ENCODE measurements at places on chromosomes 12 and 14. TPM values are rescaled to one million over a fixed set of nuclear protein-coding genes. Genes with fewer than 3 reads are reported as not detected.

Gene ITGA5
- 21.5 TPM for total RNA-seq

DNA sequence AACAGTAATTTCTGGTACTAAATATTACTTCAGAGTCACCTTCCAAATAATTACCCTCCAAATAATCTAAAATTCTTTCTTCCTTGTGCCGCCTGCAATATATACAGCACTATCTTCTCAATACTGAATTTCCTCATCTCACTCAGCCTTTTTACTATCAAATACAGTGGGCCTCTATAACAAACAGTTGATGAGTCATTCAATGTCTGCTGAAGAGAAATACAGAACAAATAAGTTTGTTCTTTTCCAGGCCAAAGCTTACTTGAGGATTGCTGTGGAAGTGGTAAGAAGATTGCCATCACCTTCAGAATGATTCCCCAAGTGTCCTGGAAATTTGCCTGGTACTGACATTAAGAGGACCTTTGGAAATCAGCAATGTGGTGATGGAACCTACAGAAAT is 218.2 kb upstream of the ARHGAP5 start:
- peaks cover 8% of the 10 kb centered on the region for H3K36me3 ChIP-seq
- no peak overlapping the region for H3K4me3 ChIP-seq
- no peaks in the 10 kb centered on the region for H3K27me3 ChIP-seq
- no peak for DNase-seq
- H3K27ac ChIP-seq, result no peak overlapping the region

- no peaks in the 10 kb centered on the region for H3K36me3 ChIP-seq
- DNase-seq, result no peak
- H3K4me3 ChIP-seq, result no peak overlapping the region
- no peaks in the 10 kb centered on the region for H3K4me1 ChIP-seq
These were observed 317.7 kb upstream of the LRFN5 start for GRCh38 chr14:41289025-41289424.

DNA sequence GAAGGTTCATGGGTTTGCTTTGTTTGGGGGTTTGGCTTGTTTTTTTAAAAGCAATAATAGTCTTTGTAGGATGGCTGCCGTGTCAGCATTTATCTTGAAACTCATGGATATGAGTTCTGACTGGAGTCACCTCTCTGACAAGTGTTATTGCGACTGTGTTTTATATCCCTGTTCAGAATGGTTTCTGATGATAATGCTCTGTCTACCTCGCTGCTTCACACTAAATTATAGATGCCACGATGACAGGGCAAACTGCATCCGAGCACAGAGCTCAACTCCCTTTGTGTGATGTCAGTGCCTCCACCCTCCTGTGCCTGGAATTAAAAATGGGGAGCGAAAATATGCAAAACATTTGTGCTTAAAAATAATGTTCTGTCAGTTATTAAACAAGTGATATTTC is 250.8 kb downstream of the EGLN3 start:
- H3K4me1 ChIP-seq, result no peaks in the 10 kb centered on the region
- H3K36me3 ChIP-seq, result no peaks in the 10 kb centered on the region
- H3K4me3 ChIP-seq, result no peak overlapping the region
- no peaks in the 10 kb centered on the region for H3K27me3 ChIP-seq

GRCh38 chr12:110174373-110174996 is 50.3 kb downstream of the IFT81 start:
- H3K27ac ChIP-seq, result no peak overlapping the region
- no peak for DNase-seq
- H3K36me3 ChIP-seq, result no peaks in the 10 kb centered on the region
- H3K27me3 ChIP-seq, result no peaks in the 10 kb centered on the region

Gene IPO4
- 54.2 TPM for total RNA-seq

DNA sequence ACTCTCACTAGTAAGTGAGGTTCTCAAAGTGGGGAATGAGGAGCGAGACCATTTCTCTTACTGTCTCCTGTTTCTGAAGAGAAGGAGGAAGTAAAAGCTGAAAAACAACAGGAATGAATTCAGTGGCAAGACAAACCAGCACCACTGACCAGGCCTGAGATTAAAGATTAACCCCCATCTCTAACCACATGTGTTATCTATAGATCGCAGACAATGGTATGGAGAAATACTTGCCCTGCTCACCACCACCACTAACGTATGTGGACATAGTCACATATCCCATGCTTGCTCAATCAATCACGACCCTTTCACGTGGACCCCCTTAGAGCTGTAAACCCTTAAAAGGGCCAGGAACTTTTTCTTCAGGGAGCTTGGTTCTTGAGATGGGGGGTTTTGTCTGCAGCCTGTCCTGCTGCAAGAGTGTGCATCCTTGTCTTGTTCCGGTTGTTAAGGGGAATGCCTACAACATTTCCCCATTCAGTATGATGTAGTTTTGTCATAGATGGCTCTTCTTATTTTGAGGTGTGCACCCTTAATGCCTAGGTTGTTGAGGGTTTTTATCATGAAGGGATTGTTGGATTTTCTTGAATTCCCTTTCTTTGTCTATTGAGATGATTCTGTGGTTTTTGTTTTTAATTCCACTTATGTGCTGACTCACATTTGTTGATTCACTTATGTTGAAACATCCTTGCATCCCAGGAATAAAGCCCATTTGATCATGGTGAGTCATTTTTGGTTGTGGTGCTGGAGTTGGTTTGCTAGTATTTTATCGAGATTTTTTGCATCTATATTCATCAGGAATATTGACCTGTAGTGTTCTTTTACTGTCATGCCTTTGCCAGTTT is 698.8 kb upstream of the LMO3 start:
- no peak overlapping the region for H3K27ac ChIP-seq
- H3K36me3 ChIP-seq, result no peaks in the 10 kb centered on the region
- no peaks in the 10 kb centered on the region for H3K4me1 ChIP-seq

- no peak overlapping the region for H3K27ac ChIP-seq
- H3K36me3 ChIP-seq, result no peaks in the 10 kb centered on the region
- no peaks in the 10 kb centered on the region for H3K4me1 ChIP-seq
- H3K4me3 ChIP-seq, result no peak overlapping the region
These were observed 469.8 kb downstream of the BCAT1 start for GRCh38 chr12:24479131-24479530.

GRCh38 chr14:99884834-99885648 is 91.8 kb downstream of the EML1 start:
- DNase-seq, result no peak
- H3K27ac ChIP-seq, result no peak overlapping the region
- no peak overlapping the region for H3K4me3 ChIP-seq
- no peaks in the 10 kb centered on the region for H3K27me3 ChIP-seq
- H3K4me1 ChIP-seq, result peaks cover 5% of the 10 kb centered on the region
- H3K36me3 ChIP-seq, result no peaks in the 10 kb centered on the region

DNA sequence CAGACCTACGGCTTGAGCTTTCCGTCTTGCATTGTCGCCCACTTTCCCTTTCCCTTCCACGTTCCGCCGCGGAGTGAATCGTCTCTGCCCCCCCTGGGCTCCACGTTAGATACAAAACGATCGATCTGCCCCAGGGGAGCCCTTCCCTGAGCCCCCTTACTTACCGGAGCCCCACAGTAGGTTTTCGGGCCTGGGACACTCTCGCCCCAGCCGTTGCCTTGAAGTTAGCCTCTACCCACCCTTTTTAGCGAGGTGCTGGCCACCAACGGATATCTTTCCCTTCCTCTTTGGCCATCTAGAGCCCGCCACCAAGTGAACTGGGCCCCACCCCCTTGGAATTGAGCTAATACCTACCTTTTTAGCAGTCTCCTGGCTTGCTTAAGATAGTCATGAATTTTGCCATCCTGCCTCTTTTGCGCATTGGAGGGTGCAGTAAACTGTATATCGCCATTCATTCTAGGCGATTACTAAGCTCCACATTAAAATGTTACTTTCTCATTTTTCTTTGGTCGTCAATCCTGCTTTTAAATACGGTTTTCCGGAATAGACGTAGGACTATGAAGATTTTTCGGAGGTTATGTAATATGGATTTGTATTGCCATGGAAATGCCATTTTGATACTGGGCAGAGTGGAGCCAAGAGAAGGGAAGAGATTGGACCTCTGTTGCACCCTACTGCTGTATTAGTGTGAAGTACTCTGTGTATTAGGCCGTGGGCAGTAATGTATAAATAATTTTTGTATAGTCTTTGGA is 764 bp downstream of the RBM25 start:
- no peaks in the 10 kb centered on the region for H3K27me3 ChIP-seq
- peak overlapping the region; percentile 93 for H3K4me3 ChIP-seq
- H3K36me3 ChIP-seq, result peaks cover 3% of the 10 kb centered on the region
- DNase-seq, result peak; percentile 82
- peak overlapping the region; percentile 97 for H3K27ac ChIP-seq
- H3K4me1 ChIP-seq, result peaks cover 41% of the 10 kb centered on the region

Gene EPYC
- not detected for total RNA-seq

DNA sequence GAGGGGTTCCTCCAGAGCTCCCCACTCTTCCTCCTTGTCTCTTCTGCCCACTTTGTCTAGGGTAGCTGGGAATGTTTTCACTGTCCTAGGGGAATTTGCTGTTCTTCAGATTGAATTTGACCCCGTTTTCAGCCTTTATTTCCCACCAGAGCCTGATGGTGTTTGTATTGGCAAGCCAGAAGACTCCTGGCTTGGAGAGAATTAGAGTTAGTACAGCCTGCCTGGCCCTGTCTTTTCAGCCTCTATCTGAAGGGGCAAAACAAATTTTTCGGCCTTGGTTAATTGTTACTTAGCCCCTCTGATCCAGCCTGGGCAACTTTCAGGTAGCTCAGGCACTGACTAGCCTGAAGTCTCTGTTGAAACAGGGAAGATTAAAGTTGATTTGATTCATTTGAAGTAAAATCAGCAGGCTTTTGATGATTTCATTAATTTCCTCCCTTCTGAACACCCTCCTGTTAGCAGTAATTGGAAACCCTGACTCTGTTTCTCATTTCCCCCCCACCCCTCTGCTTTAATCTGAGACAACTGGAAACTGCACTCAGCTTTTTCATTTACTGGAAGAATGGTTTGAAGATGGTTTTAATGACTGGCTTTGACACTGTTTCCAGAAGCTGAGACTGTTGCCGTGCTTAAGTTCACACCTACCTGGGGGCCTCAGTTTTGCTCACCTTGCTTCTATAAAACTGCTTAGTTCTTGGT is 63.3 kb downstream of the SUSD6 start:
- peaks cover 50% of the 10 kb centered on the region for H3K4me1 ChIP-seq
- DNase-seq, result no peak
- no peaks in the 10 kb centered on the region for H3K36me3 ChIP-seq
- peak overlapping the region; percentile 47 for H3K27ac ChIP-seq
- H3K27me3 ChIP-seq, result no peaks in the 10 kb centered on the region
- H3K4me3 ChIP-seq, result no peak overlapping the region

DNA sequence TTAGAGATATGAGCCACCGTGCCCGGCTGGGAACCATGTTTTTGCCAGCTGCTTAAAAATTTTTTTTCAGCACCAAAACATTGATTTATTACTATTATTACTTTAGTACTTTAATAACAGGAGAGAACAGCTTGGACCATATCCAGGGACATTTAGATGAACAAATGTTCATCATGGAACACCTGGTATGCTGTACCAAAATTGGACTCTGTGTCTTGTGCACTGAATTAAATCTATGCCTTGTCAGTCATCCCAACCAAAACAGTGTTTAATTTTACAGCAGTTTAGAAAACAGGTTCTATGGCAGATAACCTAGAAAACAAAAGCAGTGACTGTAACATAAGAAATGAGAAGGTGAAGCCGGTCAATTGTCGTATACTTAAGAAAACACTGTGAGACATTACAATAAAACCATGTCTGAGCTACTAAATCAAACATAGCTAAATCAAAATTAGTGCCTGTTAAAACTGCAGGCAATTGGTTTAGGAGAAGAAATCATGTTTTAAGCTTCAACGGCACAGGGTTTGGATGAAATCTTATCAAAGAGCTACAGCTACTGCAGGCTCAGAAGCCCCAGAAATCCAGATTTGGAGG is 58.2 kb upstream of the PYGL start:
- no peak overlapping the region for H3K27ac ChIP-seq
- no peak for DNase-seq
- H3K4me1 ChIP-seq, result peaks cover 5% of the 10 kb centered on the region
- H3K36me3 ChIP-seq, result no peaks in the 10 kb centered on the region

Gene TMPRSS12
- total RNA-seq, result not detected

Gene GRIP1
- 21.8 TPM for total RNA-seq

DNA sequence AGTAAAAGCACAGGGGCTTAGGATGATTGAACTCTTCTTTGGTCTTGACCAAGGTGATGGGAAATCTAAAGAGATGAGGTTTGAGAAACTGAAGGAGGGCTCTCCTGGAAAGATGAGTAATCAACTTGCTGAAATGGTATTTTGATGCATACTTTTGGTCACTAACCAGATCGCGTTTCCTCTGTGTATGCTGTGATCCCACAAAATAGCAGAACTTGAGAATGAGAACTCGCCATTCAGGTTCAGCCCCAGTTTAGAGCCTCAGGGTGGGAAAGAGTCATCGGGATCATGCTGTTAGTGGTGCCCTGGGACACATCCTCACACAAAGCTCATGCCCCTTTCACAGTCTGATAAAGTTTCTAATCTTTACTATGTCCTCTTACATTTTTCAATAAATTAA is 488.8 kb downstream of the ETNK1 start:
- no peaks in the 10 kb centered on the region for H3K4me1 ChIP-seq
- H3K27ac ChIP-seq, result no peak overlapping the region
- DNase-seq, result no peak
- H3K27me3 ChIP-seq, result no peaks in the 10 kb centered on the region

DNA sequence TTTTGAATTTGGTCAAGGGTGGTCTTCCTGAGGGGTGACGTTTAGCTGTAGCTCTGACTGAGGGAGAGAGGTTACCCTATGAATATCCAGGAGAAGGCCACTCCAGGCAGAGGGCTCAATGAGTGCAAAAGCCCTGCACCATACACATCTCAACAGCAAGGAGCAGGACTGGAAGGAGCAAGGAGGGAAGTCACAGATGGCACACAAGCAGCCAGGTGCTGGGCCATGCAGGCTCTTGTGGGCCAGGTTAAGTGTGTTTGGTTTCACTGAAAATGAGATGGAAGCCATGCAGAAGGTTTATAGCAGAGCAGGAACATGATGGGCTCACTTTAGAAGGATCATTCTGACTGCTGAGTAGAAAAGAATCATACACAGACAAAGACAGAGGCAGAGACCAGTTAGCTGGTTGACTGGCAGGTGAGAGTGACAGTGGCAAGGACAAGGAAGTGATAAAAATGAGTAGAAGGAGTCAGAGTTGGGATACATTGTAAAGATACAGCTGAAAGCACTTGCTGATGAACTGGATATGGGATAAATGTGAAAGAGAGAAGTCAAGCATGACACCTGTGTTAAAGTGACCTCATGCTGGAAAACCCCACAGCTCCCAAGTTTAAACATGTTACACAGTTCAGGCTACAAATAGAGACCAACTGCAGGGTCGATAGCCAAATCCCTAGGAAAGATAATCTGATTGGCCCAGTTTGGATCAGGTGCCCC is 81.2 kb downstream of the PRKD1 start:
- no peak for DNase-seq
- no peaks in the 10 kb centered on the region for H3K27me3 ChIP-seq
- no peak overlapping the region for H3K27ac ChIP-seq
- H3K4me3 ChIP-seq, result no peak overlapping the region

GRCh38 chr12:115998794-115999478 is 278.6 kb downstream of the MED13L start:
- no peak overlapping the region for H3K4me3 ChIP-seq
- peaks cover 63% of the 10 kb centered on the region for H3K36me3 ChIP-seq

Measured in suprapubic skin (tissue), 4 donors.